ENCODE measurements at places on chromosomes 16 and 17.

- peak within 1 kb of the TSS; percentile 94 for H3K27ac ChIP-seq
- H3K4me3 ChIP-seq, result peak within 1 kb of the TSS; percentile 72
These were observed at the start of gene TLCD1 for GRCh38 chr17:28726226-28726626. Gene TLCD1 (minus strand): TSS chr17:28726233. CDS start chr17:28726097, 136 bp downstream.

DNA sequence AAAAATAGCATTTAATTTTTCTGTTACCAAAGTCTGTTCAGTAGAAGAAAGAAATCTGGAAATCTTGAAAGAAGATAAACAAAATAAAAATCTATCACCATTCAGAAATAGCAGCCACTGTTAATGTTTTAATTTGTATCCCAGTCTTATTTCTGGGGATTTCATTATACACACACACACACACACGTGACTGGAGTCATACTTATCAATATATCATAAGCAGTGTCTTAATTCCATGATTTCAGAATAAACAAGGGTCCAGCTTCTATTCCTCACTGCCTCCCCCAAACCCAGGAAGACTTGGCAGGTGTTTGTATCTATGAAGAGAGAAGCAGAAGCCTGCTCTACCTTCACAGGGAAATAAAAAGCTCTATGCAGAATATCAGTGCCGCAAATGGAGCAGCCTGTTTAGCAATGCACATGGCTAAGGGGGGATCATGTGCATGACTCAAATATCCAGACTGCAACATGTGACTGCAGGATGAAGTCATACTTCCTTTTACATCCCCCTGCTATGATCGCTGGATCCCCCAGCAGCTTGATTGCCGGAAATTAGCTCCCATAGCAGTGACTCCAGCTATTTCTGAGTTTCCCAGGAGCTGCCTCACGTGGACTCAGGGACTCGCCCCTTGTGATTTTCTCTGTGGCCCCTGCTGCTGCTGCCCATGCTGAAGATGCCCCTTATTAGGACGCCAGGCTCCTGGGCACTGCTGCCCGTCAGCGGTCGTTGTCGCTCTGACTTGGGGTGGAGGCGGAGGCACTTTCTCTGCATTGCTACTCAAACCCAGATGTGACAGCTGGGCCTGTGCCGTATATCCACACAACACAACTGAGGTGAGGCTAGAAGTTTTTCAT is 341.0 kb downstream of the CPPED1 start:
- H3K27me3 ChIP-seq, result no peaks in the 10 kb centered on the region
- no peak overlapping the region for H3K4me3 ChIP-seq
- peak; percentile 13 for DNase-seq
- H3K4me1 ChIP-seq, result peaks cover 25% of the 10 kb centered on the region

- H3K27ac ChIP-seq, result no peak overlapping the region
- peaks cover 40% of the 10 kb centered on the region for H3K36me3 ChIP-seq
- no peaks in the 10 kb centered on the region for H3K4me1 ChIP-seq
- H3K27me3 ChIP-seq, result no peaks in the 10 kb centered on the region
These were observed 37.4 kb downstream of the CDR2 start for GRCh38 chr16:22337045-22337444.

GRCh38 chr17:31540602-31541307 is 149.3 kb downstream of the RAB11FIP4 start:
- no peak for DNase-seq
- no peaks in the 10 kb centered on the region for H3K36me3 ChIP-seq
- peaks cover 45% of the 10 kb centered on the region for H3K4me1 ChIP-seq
- H3K4me3 ChIP-seq, result no peak overlapping the region

- H3K36me3 ChIP-seq, result no peaks in the 10 kb centered on the region
- DNase-seq, result no peak
- H3K27ac ChIP-seq, result no peak overlapping the region
- peaks cover 52% of the 10 kb centered on the region for H3K4me1 ChIP-seq
These were observed 216.5 kb downstream of the NTN1 start for GRCh38 chr17:9237661-9238301.

DNA sequence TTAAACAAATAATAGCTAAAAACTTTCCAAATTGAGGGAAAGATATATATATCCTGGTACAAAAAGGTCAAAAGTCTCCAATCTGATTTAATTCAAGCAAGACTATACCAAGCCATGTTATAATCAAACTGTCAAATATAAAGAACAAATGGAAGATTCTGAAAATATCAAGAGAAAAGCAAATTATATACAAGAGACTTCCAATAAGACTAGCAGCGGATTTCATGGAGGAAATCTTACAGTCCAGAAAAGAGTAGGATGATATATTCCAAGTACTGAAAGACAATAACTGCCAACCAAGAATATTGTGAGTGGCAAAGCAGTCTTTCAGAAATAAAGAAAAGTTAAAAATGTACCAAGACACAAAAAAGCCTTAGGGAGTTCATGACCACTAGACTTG is 102.2 kb downstream of the CEP112 start:
- H3K4me3 ChIP-seq, result no peak overlapping the region
- no peaks in the 10 kb centered on the region for H3K36me3 ChIP-seq
- no peak overlapping the region for H3K27ac ChIP-seq
- no peaks in the 10 kb centered on the region for H3K4me1 ChIP-seq

- H3K4me1 ChIP-seq, result no peaks in the 10 kb centered on the region
- peak overlapping the region; percentile 49 for H3K4me3 ChIP-seq
- H3K36me3 ChIP-seq, result peaks cover 3% of the 10 kb centered on the region
These were observed 58.2 kb downstream of the RAP1GAP2 start for GRCh38 chr17:2854143-2855055.

DNA sequence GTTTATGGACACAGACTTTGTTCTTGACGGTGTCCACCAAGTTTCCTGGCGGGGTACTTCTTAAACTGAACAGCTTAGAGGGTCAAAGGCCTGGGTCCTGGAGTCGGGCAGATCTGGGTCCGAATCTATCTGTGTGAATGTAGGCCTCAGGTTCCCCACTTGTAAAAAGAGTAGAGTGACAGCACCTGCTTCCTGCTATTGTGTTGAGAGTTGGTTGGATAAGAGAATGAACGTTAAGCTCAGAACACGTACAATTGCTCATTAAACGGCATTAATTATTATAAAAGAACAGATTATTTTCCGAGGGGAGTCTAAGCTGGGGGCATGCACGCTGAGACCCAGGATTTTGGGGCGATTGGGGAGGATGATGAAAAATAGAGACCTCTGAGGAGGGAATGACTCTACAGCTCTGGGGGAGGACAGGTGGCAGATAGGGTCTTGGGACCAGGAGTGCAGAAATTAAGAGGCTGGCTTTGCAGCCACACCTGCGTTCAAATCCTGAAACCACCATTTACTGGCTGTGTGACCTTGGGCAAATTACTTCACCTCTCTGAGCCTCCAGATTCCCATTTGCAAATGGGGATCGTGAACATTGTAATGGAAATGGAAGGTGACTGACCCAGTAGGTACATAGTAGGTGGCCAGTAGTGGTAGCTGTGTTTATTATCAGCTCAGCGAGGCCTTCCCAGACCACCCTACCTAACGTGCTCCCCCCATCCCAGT is 862 bp downstream of the CLEC16A start:
- no peaks in the 10 kb centered on the region for H3K27me3 ChIP-seq
- H3K36me3 ChIP-seq, result no peaks in the 10 kb centered on the region
- peaks cover 55% of the 10 kb centered on the region for H3K4me1 ChIP-seq
- peak overlapping the region; percentile 91 for H3K4me3 ChIP-seq

- peak overlapping the region; percentile 62 for H3K27ac ChIP-seq
- no peaks in the 10 kb centered on the region for H3K36me3 ChIP-seq
- no peak overlapping the region for H3K4me3 ChIP-seq
- peak; percentile 93 for DNase-seq
- H3K27me3 ChIP-seq, result no peaks in the 10 kb centered on the region
- peaks cover 33% of the 10 kb centered on the region for H3K4me1 ChIP-seq
These were observed 45.8 kb upstream of the ARHGAP17 start for GRCh38 chr16:25060920-25061319.

GRCh38 chr16:58249388-58249779 is 45.4 kb downstream of the PRSS54 start:
- H3K27ac ChIP-seq, result no peak overlapping the region
- DNase-seq, result no peak
- H3K27me3 ChIP-seq, result peaks cover 2% of the 10 kb centered on the region

GRCh38 chr17:31453896-31454295 is 62.4 kb downstream of the RAB11FIP4 start:
- H3K36me3 ChIP-seq, result no peaks in the 10 kb centered on the region
- no peak overlapping the region for H3K27ac ChIP-seq
- H3K27me3 ChIP-seq, result no peaks in the 10 kb centered on the region
- DNase-seq, result no peak
- H3K4me3 ChIP-seq, result no peak overlapping the region
- no peaks in the 10 kb centered on the region for H3K4me1 ChIP-seq

DNA sequence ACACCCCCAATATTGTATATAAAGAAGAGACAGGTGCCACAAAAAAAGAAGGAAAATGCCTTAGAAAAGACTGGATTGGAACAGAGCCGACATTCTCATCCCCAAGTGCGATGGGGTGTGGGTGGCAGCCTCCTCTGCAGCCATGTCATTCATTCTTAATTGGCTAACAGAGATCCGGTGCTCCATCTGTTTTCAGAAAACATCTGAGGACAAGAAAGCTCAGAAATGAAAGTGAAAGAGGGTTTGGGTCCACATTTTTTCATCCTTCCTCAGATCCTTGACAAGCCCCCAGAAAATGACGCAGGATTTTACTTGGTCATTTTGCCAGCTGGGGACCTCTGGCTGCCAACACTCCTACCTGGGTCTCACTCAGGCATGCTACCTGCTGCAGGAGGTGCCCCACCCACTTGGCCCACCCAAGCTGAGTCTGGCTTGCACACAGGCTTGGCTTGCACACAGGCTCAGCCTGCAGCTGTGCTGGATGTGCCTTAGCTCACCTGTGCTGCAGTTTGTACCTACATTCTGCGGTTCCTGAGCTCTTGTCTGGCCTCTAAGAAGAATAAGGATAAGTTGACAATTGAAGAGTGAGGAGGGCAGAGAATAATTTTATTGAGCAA is 21.9 kb downstream of the KIF2B start:
- no peak overlapping the region for H3K27ac ChIP-seq
- H3K4me1 ChIP-seq, result no peaks in the 10 kb centered on the region
- no peaks in the 10 kb centered on the region for H3K27me3 ChIP-seq

- H3K4me3 ChIP-seq, result no peak overlapping the region
- no peaks in the 10 kb centered on the region for H3K36me3 ChIP-seq
- H3K27me3 ChIP-seq, result no peaks in the 10 kb centered on the region
- H3K27ac ChIP-seq, result no peak overlapping the region
- no peak for DNase-seq
These were observed 88.1 kb upstream of the ASIC2 start for GRCh38 chr17:33381201-33381600.

DNA sequence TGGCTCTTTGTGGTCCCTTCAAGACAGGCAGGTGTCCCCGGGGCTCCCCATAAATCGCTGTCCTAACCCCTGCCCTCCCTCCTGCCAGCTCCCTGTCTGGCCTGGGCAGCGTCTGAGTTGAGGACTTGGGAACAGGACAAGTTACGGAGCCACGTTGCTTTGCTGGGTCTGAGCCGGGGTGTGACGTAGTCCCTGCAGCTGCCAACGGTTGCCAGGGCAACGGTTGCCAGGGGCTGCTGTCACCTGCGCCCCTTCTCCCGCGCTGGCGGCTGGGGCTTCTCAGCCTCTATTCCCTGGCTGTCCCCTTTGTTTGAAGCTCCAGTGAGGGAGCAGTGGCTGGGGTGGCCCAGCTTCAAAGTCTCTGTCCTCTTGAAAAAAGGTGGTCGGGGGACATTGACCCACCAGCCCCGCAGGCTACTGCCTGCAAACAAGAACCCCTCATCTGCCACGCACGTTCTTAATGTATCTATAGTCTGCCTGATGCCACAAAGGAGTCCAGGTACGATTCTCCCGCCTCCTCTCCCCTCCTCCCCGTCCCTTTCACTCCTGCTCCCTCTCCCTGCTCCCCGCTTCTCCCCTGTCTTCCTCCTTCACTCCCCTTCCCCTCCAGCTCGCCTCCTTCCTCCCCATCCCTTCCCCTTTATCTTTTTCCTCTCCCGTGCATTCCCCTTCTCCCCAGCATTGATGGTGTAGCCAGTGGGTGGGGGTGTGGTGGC is 10.9 kb downstream of the ADGRG1 start:
- peak overlapping the region; percentile 13 for H3K27ac ChIP-seq
- peaks cover 89% of the 10 kb centered on the region for H3K4me1 ChIP-seq
- DNase-seq, result peak; percentile 70
- H3K27me3 ChIP-seq, result no peaks in the 10 kb centered on the region
- no peak overlapping the region for H3K4me3 ChIP-seq

DNA sequence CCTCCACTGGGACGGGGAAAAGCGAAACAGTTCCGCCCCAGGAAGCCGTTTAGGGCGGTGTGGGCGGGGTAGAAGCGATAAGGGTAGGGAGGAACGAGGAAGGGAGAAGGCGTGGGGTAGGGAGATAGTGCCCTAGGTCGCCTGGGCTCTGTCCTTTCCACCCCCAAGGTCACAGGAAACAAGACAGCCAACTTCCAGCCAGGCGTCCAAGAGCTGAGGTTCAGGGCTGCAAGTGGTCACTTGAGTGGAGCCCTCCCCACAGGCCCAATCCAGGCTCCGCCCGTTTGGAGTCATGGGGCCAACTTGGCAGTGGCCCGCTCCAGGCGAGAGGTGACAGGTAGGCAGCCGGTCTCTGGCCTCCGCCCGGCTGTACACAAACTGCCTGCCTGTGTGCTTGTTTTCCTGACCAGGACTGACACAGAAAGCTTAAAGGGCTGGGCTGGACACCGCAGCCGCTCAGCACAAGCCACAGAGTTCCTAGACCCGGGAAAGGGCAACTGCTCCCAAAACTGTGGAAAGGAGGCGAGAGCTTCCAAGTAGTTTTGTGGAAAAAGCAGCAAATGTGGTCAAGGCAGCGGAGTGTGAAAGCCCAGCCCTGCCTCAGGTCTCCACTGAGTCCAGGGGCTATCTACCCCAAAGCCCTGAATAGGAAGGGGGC is at the start of gene RILP:
Gene RILP, minus strand, starts transcription at position 23 of the 658 bp plus-strand sequence. CDS start 62 bp downstream, outside the sequence.
- no peaks in the 10 kb centered on the region for H3K4me1 ChIP-seq
- peak within 1 kb of the TSS; percentile 50 for H3K27ac ChIP-seq
- peak; percentile 70 for DNase-seq
- H3K4me3 ChIP-seq, result peak within 1 kb of the TSS; percentile 76
- H3K36me3 ChIP-seq, result peaks cover 8% of the 10 kb centered on the region
- no peaks in the 10 kb centered on the region for H3K27me3 ChIP-seq

GRCh38 chr16:11330526-11331237 is 14.6 kb upstream of the RMI2 start:
- H3K4me1 ChIP-seq, result no peaks in the 10 kb centered on the region
- no peak overlapping the region for H3K4me3 ChIP-seq
- no peaks in the 10 kb centered on the region for H3K36me3 ChIP-seq
- H3K27ac ChIP-seq, result no peak overlapping the region
